EL (cell line): ENCODE measurements at places on chromosomes 2 and 18.

DNA sequence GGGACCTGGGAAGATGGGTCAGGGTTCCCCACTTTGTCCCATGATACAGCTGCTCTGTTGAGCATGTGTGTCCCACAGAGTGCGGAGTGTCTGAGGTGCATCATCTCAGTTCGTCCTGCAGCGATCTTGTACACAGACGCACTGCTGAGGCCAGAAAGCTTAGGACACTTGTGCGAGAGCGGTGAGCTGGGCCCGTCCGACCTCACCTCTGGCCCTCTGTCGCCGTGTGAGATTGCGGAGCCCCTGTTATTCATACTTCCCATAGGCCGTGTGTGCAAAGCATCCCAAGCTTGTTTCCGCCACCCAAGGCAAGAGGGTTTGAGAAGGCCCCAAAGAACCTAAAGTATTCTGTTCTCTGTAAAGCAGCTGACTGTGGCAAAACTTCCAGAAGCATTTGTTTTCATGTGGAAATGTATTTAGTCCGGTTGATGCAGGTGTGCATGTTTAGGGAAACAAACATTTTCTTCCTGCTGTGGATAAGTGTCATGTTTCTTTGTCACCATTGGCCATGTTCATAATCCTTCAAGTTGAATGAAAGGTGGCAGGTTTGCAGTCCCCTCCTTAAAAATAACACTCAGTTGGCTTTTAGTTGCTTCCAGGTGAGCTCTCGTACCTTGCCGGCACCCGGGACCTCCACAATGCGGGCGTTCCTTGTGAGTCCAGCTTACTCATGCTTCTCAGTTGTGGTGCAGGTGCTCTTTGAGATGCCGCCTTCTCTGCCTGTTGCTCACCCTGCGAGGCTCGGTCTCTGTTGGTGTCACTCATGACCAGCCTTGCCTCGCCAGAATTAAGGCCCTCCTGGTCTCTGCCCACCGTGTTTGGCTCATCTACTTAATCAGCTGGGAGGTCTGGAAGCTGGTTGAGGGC is 5.3 kb downstream of the AGAP1 start:
- no peak for DNase-seq

- DNase-seq = no peak
Measured at GRCh38 chr2:149719695-149720094, 132.1 kb upstream of the MMADHC start.

GRCh38 chr2:104047516-104047915 is 806.4 kb upstream of the POU3F3 start:
- DNase-seq = no peak

DNA sequence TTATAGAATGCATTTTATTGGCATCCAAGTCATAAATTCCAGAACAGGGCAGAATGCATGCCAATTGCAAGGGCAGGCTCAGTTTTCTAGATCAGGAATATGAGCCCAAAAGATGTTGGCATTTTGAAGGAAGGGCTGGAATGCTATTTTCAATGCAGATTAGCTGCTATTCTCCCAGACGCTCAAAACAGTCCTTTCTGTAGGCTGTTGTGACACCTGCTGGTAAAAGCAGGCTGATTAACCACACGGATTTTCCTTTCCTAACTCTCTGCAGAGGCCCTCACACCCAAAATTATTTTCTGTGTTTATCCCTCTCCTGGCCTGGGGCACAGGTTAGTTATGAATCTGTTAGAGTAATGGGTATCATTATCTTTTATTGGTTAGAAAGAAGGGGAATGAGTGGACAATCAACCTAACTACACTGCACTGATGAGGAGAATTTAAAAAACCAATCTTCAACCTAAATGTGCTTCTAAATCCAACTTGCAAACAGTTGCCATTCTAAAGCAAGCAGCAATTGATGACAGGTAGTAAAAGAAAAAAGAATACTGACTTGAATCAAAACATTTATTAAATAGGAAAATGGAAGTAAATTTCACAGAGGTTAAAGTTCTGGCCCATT is 94.0 kb downstream of the PLA2R1 start:
- DNase-seq = peak; percentile 47

GRCh38 chr2:187442378-187442777 is 5.7 kb downstream of the CALCRL start:
- DNase-seq = no peak

GRCh38 chr2:185785851-185786473 is 47.4 kb downstream of the FSIP2 start:
- no peak for DNase-seq

GRCh38 chr2:201831469-201831868 is 25.1 kb downstream of the CDK15 start:
- DNase-seq = peak; percentile 80

GRCh38 chr2:33509908-33510585 is 33.6 kb downstream of the RASGRP3 start:
- DNase-seq = no peak

DNA sequence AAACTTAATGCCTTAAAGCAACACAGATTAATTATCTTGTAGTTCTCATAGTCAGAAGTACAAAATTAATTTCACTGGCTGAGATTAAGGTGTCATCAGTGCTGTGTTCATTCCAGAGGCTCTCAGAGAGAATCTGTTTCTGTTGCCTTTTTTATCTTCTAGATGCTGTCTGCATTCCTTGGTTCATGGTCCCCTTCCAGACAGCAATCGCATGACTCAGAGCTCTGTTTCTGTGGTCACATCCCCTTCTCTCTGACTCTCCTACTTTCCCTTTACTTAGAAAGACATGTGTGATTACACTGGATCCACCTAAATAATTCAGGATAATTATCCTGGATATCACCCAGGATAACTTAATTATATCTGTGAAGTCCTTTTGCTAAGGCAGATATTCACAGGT is 148.6 kb downstream of the MAIP1 start:
- peak; percentile 74 for DNase-seq

DNA sequence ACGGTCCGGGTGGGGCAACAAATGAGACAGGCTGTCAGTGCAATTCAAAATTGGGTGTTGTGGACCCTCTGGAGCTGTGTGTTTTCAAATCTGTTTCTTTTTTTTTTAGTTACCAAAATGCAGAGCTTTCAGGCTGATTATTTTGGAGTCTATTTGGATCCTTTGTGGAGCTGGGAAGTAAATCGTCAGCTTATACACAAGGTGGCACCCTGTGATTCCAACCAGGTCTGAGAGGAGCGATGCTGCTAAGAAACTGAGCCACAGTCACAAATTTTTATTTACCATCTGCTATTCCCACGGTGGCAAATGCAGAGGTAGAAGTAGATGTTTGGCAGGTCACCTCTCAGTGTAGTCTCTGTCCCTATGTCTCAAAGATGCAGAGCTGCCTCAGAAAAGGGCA is 3.8 kb upstream of the EPC2 start:
- DNase-seq = peak; percentile 13

DNA sequence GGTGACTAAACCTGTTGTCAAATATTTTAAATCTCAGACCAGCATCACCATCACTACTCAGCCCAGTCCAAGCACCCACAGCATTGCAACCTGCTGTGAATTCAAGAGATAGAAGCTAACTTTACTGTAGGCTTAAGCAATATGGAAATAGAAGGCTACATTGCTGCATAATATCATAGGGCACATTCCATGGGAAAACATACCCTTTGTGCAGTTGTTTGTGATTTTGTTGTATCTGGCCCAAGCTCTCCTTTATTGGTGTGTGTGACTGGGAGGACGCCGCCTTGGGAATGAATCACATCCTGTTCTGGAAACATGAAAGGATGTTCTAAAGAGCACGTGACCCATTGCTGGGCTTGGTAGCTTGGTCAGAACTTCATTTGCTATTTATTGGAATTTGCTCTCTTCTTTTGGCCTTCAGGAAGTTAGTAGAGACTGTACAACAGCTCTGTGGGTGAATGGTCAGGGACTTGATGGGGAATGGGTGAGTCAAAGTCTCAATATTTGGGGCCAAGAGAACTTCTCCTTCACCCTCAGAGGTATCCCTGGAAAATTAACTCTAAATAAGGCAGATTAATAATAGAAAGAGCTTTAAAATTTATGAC is 106.8 kb upstream of the SERPINE2 start:
- peak; percentile 94 for DNase-seq

GRCh38 chr2:70957798-70958197 is 20.6 kb upstream of the ANKRD53 start:
- no peak for DNase-seq

GRCh38 chr2:37911296-37911873 is 13.7 kb upstream of the RMDN2 start:
- no peak for DNase-seq

DNA sequence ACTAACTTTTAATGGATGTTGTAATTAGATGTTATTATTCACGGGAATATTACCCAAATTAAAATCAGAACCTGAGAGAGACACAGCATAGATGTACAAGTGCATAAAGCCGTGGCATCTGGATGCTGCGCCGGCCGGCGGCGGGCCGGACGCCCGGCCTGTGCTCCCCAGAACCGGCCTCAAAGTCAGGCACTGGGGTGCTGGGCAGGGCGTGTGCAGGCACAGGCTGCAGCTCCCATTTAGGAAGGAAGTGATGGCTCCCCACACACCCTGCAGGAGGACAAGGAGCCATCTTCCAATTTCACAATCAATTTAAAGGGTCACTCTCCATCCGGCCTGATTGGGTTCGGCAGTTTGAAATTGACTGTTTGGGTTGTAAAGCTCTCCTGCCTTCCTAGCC is 367.7 kb upstream of the SALL3 start:
- DNase-seq = no peak

GRCh38 chr2:42890791-42891355 is 98.5 kb upstream of the HAAO start:
- DNase-seq = no peak

DNA sequence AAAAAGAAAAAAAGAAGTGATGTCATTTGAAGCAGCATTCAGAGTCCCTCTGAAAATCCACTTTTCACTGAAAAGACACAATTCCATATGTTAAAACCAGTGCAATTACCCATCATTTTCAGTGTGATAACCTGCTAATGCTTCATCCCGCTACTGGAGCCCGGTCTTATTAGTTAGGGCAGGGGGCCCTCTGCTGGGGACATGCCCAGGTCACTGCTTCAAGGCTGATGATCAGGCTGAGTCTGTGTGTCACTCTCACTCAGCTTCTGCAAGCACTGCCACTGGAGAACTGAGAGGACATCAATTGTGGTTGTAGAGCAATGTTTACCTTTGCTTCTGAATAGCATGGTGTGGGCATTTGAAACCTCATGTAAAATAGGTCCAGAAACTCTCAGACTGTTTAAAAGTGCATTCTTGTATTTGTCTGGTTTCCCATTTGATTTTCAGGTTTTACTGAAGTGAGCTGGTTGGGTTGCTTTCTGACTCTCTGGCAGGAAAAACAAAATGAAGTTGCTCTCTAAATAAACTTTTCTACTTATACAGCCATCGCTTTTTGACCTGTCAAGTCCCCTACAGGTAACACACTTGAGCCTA is 49.2 kb upstream of the NXPH2 start:
- DNase-seq = peak; percentile 8

GRCh38 chr18:61946449-61946848 is 53.6 kb upstream of the RNF152 start:
- DNase-seq = no peak

GRCh38 chr2:30664761-30665358 is 142.4 kb downstream of the CAPN13 start:
- DNase-seq = peak; percentile 98

GRCh38 chr18:6605115-6605869 is 124.2 kb upstream of the ARHGAP28 start:
- DNase-seq = no peak

DNA sequence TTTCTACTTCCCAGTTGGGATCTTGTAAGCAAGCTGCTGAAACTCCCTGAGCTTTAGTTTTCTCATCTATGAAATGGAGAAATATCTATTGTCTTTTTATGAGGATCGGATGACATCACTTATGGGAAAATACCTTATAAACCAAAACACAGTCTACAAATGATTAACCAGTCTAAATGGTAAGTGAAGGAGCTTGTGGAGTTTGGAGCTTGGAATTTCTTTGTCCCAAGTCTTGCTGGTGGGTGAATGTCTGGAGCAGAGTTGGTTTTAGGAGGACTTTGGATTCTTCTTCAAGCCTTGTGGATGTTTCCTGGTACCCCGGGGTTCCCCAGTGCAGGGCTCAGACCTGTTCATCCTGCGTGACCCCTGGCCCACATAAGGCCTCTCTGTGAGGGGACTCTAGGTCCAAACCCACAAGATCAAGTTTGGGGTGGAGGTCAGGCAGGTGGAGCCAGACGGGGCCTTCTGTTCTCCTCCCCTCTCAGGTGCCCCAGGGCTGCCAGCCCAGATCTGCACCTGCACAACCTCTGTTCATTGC is 43.2 kb downstream of the FOSL2 start:
- DNase-seq = no peak

GRCh38 chr2:121855510-121855909 is 100.1 kb downstream of the TSN start:
- no peak for DNase-seq

GRCh38 chr2:149235816-149236375 is 94.5 kb upstream of the LYPD6 start:
- no peak for DNase-seq

- DNase-seq = peak; percentile 78
Measured at GRCh38 chr2:54666131-54666633, 57.3 kb upstream of the EML6 start.

GRCh38 chr2:136051001-136051724 is 65.7 kb upstream of the DARS1 start:
- no peak for DNase-seq

GRCh38 chr2:26778507-26778906 is 7.3 kb upstream of the CENPA start:
- DNase-seq = no peak

DNA sequence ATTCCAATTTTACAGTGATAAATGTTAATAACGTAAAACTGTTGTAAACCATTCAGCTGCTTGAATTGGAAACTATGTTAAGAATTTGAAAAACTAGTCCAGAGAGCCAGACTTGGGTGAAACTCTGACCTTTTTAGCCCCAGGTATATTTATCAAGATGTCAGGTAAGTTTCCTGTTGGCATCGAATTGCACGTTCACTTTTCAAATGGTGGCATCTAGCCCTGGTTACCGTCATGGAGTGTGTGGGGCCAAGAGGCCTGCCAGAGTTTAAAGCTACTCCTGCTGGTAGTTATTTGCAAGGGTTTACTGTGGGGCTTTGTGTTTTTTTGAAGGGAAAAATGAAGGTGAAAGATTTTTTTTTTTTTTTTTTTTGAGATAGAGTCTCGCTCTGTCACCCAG is 109.9 kb downstream of the WDSUB1 start:
- no peak for DNase-seq

DNA sequence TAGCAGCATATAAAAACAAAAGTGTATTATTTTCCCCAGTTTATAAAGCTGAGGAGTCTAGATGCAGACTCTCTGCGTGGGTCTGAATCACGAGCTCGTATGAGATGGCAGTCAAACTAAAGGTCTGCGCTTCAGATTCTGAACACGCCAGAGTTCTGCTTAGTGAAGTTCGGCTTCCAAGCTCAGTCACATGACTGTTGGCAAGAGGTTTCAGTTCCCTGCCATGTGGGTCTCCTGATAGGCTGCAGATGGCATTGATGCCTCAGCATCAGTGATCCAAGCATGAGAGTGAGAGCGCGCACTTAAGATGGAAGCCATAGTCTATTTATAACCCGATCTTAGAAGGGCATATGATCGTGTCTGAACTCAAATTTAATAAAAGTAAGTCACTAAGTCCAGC is 242.8 kb upstream of the DOK6 start:
- no peak for DNase-seq

DNA sequence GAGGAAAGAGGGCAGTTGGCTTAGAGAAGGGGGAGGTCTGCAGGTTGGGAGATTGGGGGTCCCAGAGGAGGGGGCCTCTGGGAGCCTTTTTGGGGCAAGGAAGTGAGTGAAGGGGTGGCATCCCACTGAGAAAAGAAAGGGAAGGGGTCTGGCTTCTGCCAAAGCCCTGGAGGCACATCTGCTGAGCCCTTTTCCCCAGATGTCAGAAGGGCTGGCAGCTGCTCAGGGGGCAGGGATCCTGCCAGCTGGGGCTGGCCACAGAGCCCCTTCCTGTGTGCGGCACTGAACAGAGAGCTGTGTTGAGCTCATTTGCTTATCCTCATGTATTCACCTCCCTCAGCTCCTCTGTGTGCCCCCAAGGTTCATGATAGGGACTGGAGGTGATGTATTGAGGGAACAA is 54.5 kb downstream of the APOB start:
- no peak for DNase-seq
